HCEC 1CT (cell line): ENCODE measurements at places on chromosomes 3 and 15.

DNA sequence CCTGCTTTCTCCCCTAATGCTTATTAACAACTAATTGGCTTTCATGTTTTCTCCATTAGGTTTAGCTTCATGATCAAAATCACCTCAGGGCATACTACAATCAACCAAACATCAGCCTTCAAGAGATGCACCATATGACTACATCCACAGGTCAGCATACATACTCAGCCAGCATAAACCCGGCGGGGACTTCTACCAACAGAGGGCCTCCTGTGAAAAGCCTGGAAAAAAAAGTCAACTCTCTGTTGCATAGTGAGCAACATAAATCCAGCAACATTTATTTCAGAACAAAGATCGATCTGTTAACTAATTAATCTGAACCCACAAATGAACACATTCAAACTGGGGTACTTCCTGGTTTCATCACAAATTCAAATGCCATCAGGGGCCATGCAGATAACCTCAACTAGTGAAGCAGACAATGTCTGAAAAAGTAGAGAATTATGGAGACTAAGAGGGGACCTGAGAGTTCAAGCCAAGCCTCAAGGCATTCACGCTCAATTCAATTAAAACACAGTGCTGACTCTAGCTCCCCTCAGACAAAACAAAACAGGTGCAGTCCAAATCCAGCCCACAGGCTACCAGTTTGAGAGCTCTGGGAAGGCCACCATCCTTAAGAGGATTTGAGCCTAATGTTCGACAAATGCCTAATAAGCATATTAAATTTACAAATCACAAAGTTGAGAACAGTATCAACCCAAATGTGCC lies 124.5 kb downstream of the MAGI1 start:
- no peak for DNase-seq

GRCh38 chr3:189914799-189915198 lies 205.9 kb downstream of the P3H2 start:
- peak; percentile 96 for DNase-seq

DNA sequence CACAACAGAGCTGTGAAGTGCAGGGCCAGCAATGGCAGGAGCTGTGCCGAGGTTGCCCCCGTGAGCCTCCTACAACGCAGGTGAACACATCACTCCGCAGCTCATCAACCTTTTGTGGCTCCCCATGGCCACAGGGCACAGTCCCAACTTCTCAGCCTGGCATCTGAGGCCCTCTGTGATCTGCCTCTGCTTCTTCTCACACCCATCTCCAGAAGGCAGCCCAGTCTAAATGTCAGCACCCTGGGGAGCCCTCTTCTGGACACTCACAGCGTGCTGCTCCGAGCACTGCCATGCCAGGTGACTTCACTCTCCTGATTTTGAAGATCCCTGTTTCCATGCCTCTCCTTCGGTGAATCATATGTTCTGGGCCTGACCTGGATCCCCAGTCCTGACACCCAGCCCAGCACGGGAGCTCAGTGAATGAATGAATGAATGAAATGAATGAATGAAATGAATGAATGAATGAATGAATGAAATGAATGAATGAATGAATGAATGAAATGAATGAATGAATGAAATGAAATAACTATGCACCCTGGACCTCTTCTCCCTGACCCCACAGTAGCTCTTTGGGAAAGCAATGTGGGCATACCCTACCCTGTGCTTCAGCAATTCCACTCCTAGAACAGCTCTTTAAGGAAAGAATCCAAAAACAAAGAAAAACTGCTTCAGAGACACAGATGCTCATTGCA lies 17.9 kb upstream of the SKIC8 start:
- no peak for DNase-seq

DNA sequence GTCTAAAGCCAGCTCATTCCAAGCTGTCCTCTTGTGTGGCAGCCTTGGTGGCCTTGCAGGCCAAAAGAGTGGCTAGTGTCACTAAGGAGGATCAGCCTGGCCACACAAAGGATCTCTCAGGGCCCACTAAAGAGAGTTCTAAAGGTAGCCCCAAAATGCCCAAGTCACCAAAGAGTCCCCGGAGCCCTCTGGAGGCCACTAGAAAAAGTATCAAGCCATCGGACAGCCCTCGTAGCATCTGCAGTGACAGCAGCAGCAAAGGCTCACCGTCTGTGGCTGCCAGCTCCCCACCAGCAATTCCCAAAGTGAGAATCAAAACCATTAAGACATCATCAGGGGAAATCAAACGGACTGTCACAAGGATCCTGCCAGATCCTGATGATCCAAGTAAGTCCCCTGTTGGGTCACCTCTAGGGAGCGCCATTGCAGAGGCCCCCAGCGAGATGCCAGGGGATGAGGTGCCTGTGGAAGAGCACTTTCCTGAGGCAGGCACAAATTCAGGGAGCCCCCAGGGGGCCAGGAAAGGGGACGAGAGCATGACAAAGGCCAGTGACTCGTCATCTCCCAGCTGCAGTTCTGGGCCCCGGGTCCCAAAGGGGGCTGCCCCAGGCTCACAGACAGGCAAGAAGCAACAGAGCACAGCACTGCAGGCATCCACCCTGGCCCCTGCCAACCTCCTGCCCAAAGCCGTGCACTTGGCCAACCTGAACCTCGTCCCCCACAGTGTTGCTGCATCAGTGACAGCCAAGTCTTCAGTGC lies 33.5 kb upstream of the ALPK3 start:
- DNase-seq = no peak

DNA sequence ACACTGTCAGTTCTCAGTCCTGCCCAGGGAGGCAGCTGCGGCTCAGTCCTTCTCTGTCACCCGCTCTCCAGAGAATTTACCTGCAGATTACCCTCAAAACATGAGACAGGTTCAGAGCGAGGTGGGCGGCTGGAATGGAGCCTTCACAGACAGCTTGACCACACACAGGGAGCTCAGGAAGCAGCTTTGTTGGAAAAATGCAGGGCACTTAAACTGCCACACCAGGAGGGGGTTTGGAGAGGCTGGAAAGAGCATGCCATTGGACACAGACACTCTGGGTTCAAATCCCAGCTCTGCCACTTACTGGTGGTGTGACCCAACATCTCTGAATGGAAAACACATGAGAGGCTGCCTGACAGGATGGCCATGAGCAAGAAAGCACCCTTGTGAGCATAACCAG lies 290.8 kb upstream of the LRRFIP2 start:
- DNase-seq = no peak

GRCh38 chr15:70521576-70522322 lies 241.6 kb downstream of the UACA start:
- no peak for DNase-seq

DNA sequence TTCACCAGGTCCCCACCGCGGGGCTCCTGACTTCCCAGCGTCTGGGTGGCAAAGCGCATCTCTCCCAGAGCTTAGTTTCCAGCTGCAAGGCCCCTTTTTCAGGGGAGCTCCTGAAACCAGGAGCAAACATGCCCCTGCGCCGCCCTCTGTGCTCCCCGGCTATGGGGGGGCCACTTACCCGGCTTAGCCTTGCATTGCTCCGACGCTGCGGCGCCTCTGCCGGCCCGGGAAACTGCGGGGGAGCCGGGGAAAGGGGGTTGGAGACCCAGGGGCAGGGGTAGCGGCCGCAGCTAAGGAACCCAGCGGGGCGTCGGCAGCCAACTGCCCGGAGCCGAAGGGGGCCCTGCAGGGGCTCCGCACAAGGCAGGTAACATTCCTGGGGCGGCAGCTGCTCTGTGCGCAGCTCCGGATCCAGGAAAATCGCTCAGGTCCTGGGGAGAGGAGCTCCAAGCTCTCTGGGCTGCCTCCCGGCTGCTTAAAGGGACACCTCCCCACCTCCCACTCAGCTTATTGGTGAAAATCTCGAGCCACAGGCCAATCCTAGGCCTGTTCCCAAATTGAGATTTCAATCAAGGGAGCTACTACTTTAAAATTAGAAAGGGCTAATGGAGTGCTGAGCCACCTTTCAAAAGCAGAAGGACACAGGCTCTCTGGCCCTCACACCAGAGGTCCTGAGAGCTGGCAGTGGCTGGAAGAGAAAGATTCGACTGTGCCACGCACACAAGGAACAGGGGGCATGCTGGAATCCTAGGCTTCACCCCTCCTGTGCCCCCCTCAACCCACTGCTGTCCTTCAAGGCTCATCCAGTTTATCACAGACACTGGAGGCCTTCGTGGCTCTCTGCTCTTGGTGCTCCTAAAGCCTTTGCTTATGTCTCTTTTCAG lies 42.7 kb upstream of the PRICKLE2 start:
- DNase-seq = peak; percentile 75

DNA sequence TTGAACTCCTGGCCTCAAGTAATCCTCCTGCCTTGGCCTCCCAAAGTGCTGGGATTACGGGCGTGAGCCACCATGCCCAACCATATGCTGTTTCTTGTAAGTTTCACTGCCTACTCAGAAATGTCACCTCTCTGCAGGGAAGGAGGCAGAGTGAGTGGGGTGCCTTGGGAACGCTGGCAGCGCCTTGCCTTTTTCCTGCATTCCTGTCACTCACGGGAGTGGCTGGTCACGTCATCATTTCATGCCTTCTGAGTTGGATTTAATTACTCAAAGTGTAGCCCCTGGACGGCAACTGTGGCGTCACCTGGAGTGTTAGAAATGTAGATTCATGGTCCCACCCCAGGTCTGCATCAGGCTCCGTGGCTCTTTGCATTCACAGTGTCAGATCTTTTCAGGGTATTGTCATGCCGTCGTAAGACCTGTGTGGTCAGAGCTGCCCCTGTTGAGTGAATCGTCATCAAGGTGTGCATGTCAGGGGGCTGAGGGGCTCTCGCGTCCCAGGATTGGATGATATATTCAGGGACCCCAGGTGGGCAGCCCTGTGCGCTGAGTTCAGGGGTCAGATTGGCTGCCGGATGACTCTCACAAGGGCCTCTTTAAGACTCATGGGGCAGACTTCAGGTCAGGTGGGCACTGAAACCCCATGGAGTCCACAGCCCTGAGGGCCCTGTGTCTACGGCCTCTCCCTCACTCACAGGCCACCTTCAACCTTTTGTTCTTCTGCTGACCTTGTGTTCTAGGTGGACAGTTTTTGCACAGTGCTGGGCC lies 65.9 kb upstream of the KLHL25 start:
- DNase-seq = no peak

GRCh38 chr3:152317956-152318355 lies 49.2 kb downstream of the MBNL1 start:
- DNase-seq = peak; percentile 86

- no peak for DNase-seq
Observed at GRCh38 chr15:23467110-23467600, 20.1 kb upstream of the GOLGA6L2 start.

GRCh38 chr3:28590216-28590615 lies 241.6 kb upstream of the AZI2 start:
- DNase-seq = no peak

- no peak for DNase-seq
Observed at GRCh38 chr15:101043911-101044624, 124.9 kb downstream of the LRRK1 start.

GRCh38 chr3:193989186-193989585 lies 146.8 kb upstream of the HES1 start:
- DNase-seq = no peak

- no peak for DNase-seq
Observed at GRCh38 chr3:87233805-87234204, 6.7 kb downstream of the CHMP2B start.

DNA sequence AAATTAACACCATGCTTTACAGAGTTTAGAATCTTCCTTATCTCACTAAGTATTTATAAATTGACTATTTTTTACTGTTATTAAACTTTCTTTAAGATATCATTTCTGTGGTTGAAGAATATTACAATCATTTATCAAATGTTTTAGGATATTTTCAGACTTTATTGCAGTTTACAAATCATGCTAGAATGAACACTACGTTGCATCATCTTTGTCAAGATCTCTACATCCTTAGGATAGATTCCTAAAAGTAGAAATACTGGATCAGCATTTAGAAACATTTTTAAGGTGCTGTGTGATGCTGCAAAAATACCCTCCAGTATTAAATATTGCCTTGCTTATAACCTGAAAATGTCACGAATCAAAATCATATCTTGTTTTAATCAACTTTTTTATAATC lies 2.5 kb upstream of the PLD1 start:
- DNase-seq = no peak

GRCh38 chr3:48222616-48223513 lies at the start of gene CAMP:
Gene CAMP, plus strand, starts transcription at chr3:48223495. Its CDS starts 17 bp downstream, at chr3:48223512.
- no peak for DNase-seq

DNA sequence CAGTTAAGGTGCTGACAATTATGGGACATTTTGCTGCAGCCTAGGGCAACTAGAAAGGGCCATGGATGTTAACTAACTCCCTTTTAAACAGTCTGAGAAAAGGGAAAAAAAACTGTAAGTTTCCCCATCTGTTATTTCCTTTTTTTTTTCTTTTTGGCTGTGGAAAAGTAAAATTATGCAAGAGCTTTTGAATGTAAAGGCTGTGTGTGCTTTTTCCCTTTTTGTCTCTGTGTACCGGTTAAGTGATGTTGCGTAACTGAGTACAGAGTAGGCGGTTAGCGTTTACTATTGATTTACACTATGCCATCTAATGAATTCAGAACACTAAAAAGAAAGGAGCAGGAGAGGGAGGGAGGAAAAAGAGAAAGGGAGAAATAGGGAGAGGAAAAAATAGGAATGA lies 403.6 kb downstream of the TIGIT start:
- no peak for DNase-seq

GRCh38 chr3:71226565-71227269 lies 356.8 kb downstream of the FOXP1 start:
- DNase-seq = no peak

DNA sequence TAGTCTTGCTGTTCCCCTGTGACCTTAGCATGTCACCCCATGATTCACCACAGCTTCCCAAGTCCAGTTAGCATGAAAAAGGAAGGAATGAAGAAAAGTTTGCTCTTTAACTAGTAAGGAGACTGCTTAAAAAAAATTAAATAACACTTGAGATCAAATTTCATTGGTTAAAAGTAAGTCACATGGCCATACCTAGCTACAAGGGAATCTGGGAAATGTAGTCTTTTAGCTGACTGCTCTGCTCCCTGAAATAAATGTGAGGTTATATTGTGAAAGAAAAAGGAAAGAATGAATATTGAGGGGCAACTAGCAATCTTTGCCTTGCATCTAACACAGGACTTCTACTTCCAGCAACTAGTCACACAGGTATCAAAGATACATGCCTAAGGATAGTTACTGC lies 84.7 kb upstream of the LRRN1 start:
- DNase-seq = no peak

GRCh38 chr15:48486228-48486627 lies 155.0 kb downstream of the DUT start:
- no peak for DNase-seq

GRCh38 chr15:57138349-57138788 lies 219.9 kb downstream of the TCF12 start:
- DNase-seq = peak; percentile 62

GRCh38 chr15:41989573-41990242 lies 17.4 kb upstream of the EHD4 start:
- peak; percentile 47 for DNase-seq

GRCh38 chr15:97129674-97130073 lies 799.2 kb downstream of the NR2F2 start:
- no peak for DNase-seq

GRCh38 chr3:132997404-132998185 lies 40.6 kb upstream of the TMEM108 start:
- no peak for DNase-seq

- DNase-seq = no peak
Observed at GRCh38 chr3:153311541-153311940, 149.5 kb downstream of the RAP2B start.

- DNase-seq = peak; percentile 22
Observed at GRCh38 chr3:23372285-23372684, 169.2 kb downstream of the UBE2E2 start.

- DNase-seq = peak; percentile 23
Observed at GRCh38 chr15:95176794-95177577, 945.6 kb downstream of the MCTP2 start.

- DNase-seq = peak; percentile 98
Observed at GRCh38 chr3:132135628-132136333, 101.0 kb upstream of the CPNE4 start.

GRCh38 chr3:30471066-30471465 lies 135.3 kb upstream of the TGFBR2 start:
- DNase-seq = no peak

- DNase-seq = no peak
Observed at GRCh38 chr3:48088056-48088748, 72.0 kb upstream of the MAP4 start.
